Suppressor macrophage treated with lipopolysaccharide for 1 hour (primary cell): ENCODE measurements at places on chromosomes 11 and 22.
A peak's percentile ranks its signal among the peaks of the same experiment; 100 is the strongest.

DNA sequence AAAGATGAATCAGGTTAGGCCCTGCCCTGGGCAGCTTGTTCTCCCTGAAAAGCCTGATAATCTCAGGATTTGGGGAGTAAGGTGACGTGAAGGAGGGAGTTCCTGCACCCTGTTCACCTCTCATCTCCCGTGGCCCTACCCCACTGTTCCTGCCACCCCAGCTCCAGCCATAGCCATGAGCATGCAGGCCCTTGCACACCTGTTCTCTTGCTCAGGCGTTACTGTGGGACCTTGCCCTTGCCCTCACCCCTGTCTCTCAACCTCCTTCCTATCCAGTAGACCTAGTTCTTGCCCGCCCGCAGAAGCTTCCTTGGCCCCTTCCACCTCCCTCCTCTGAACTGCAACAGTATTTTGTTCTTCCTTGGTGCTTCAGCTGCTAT, 15.0 kb downstream of the TSKU start:
- no peak for DNase-seq

GRCh38 chr11:20980736-20981135, 311.4 kb downstream of the NELL1 start:
- no peak for DNase-seq

DNA sequence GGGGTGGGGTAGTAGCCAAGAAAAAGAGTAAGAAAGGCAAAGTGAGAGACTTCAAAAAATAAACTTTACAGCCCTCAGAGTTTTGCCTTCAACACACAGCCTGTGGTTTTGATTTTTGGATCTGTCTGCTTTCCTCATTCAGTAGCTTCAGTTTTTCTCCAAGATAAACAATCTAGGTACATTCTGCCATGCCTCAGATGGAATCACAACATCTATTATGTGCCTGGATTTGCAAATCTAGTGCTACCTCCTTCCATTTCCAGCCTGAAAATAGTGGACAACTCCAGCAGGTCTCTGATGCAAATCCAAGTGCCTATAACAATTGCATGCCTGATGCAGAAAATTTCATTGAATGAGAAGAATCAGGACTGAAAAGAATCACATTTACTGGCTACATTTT, 206.6 kb upstream of the GUCY1A2 start:
- no peak for DNase-seq

DNA sequence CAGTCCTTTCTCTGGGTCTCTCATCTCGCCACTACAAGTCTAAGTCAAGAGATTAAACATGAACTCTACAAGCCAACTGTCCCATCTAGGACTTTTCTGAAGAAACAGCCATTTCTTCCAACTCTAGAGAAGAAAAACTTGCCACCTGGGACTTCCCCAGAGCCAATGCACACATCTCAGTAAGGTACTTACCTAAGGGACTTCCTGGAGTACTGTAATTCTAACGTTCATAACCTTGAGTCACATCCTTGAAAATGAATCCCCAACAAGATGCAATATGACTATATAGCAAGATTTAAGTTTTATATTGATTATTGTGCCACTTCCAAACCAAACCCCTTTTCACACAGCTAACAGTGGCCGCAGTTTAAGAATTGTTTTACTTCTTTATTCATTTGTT, 11.9 kb upstream of the ISX start:
- no peak for DNase-seq

DNA sequence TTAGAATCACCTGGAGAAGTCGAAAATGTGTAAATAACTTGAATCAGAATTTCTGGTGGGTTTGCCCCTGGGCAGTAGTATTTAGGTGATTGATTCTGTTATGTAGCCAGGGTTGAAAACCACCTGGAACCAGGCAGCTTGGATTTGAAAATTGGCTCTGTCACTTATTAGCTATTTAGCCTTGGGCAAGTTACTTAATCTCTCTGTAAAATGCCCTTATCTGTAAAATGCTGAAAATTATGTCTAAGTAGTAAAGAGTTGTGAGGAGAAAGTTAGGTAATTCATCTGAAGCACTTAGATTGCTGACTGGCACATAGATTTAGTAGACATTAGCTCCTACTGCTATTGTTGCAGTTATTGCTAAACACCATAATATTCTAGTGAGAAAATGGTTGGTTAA, 49.3 kb downstream of the PPME1 start:
- no peak for DNase-seq

DNA sequence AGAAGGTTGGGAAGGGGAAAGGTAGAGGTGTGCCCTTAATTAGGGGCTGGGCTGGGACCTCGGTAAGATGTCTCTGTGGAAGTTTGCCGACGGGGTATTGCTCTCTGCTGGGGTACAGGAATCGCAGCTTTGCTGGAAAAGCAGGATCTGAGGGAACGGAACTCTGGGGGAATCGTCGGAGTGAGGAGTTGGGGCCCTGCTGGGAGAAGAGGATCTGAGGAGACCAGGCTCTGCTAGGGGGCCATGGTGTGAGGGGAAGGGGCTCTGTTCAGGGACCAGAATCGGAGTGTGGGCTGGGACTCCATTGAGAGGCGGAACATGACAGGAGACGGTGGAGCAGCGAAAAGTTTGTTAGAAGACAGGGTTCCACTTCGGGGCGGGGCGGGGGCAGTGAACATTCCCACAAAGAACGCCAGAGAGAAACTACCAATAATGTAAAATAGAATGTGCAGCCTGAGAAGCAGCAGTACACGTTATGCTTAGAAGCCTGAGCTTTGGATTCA, 456 bp downstream of the AAMDC start:
- DNase-seq, result peak; percentile 24

DNA sequence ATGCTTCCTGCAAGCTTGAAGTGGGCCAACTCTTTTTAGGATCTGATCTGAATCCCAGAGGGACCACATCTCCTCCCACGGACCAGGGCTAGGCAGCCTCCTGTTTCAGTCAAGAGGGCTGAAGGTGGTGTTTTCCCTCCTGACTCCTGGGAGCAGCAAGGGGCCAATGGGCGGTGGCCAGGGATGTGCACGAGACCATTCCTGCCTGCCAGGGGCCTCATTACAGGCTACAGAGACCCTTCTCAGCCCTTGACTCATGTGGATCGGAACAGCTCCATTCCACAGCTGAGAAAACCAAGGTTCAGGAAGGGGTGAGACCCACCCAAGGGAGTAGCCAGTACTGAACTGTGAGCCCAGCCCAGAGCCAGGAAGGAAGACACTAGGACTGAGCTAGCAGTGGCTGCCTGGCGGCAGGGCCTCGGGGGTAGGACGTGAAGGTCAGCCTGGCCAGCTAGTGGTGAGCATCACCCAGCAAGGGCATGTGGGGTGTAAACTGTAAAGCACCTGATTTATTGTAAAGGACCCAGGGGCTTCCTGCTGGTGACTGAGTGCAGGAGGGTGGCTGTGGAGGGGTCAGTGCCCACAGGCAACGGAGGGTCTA, 3.4 kb upstream of the P2RY6 start:
- no peak for DNase-seq

DNA sequence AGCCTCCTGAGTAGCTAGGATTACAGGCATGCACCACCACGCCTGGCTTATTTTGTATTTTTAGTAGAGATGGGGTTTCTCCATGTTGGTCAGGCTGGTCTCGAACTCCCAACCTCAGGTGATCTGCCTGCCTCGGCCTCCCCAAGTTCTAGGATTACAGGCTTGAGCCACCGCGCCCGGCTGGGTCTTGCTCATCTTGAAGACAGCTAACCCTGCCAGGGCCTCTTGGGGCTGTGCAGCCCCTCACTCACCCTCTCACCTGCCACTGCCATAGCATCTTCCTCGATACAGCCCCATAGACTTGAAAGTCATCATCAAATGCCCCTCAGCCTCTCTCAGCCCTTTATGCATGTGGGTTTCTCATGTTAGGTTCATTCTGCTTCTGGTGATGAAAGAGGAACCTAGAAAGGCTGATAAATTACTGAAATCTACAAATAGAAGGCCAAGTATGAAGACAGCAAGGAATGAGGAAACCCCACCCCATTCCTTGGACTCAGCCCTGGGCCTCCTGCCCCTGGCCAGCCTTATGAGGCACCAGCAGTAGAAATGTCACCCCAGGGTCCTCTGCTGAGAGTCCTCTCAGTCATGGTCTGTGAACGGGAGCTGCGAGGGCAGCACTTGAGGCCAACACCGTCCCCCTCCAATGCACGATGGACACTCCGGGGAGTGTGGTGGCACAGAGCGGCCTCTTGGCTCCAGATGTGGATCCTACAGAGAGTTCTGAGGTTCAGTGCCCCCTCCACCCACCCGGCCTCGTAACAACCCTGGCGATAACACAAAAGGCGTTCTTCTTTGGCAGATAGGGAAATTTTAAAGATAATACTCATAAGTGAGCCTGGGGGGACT, 24.8 kb downstream of the SCGB1A1 start:
- DNase-seq, result peak; percentile 56

- DNase-seq, result no peak
Observed at GRCh38 chr11:46436113-46436512, 44.5 kb upstream of the CHRM4 start.

GRCh38 chr11:95520369-95521132, 269.0 kb downstream of the FAM76B start:
- no peak for DNase-seq

DNA sequence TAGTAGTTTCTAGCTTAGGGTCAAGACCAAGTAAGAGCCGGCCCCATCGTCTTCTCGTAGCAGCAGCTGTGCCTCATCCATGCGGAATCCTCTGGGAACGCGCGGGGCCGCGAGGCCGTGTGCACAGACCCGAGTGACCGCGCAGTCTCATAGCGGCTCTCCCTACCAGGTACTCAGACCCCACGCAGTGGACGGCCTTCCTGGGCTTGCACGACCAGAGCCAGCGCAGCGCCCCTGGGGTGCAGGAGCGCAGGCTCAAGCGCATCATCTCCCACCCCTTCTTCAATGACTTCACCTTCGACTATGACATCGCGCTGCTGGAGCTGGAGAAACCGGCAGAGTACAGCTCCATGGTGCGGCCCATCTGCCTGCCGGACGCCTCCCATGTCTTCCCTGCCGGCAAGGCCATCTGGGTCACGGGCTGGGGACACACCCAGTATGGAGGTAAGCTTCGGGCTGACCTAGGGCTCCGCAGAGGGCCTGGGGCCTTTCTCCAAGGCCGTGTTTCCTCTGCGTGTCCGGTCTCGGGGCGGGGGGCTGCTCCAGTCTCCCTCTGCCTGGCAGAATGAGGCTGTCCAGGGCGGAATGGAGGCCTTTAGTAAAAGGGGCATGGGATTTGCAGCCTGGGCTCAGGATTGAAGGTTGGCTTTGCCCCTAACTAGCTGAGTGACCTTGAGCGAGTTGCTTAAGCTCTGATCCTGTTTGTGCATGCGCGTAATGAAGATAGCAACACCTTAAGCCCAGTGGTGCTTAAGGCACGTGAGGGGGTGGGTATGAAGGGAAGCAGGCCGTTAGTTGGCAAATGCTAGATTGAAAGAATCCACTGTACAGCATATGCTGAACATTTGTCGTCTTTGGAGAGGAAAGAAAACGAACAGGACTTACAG, 48.9 kb downstream of the ST14 start:
- no peak for DNase-seq

- DNase-seq, result no peak
Observed at GRCh38 chr22:45664136-45664646, 7.4 kb upstream of the ATXN10 start.

GRCh38 chr11:73239111-73239521, 21.0 kb downstream of the P2RY2 start:
- no peak for DNase-seq

DNA sequence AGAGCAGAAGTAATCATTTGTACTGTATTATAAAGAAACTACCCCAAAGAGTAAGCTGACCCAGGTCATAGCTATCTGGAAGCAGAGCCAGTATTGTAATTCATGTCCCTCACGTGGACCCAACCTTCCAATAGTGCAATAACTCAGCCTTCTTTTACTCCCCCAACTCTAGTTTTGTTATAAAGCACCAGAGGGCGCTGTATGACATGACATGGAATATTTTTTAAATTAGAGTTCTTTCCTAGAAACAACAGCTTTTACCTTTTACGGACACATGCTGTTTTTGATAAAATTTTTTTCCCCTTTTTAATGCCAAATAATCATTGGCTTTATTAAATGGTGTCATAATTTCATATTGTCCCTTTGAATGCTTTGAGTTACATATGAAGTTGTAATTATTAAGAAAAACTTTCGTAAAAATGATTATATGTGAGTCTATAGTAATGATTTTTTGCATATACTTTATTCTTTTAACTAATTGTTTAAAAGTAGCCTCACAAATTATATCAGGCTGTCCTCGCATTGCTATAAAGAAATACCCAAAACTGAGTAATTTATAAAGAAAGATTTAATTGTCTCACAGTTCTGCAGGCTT, 76.9 kb downstream of the DKK3 start:
- peak; percentile 68 for DNase-seq

DNA sequence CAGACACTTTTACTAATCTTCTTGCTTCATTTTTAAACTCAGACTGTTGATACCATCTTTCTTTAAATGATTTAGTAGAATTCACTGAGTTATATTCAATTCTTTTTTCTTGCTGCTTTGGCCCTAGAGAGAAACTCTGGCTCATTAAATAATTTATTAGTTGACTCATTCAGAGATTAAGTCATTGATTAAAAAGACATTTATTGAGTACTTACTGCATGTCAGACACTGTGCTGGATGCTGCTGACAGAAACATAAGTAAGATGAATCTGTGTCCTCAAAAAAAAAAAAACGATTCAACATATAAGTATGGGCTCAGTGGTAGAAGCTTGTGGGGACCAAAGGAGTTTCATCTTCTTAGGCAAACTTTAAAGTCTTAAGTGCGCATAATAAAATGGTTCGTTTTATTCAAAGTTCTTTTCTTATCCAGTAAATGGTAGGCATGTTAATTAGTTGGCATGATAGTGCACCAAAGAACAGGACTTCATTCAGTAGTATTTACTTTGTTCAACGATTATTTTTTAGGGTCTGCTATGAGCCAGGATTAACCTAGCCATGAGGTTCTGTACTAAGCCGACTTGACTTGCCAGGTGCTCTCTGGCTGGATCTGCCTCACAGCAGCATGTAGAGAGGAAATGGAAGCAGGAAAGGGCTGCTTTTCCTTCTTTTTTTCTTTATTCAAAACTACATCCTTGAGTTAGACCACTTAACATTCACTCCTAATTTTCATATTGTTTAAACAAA, 281.0 kb upstream of the CTSC start:
- no peak for DNase-seq

- DNase-seq, result no peak
Observed at GRCh38 chr11:1024597-1025409, 11.7 kb downstream of the MUC6 start.

DNA sequence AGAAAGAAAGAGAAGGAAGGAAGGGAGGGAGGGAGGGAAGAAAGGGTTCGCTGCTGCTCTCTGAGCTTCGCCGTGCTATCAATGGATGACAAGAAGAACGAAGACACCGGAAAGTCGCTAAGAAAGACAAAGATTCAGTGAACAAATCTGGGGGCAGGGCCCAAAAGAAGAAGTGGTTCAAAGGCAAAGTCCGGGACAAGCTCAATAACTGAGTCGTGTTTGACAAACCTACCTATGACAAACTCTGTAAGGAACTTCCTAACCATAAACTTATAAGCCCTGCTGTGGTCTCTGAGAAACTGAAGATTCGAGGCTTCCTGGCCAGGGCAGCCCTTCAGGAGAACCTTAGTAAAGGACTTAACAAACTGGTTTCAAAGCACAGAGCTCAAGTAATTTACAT, 2.9 kb upstream of the TTLL1 start:
- peak; percentile 54 for DNase-seq

- no peak for DNase-seq
Observed at GRCh38 chr11:75052457-75052856, 44.2 kb downstream of the OR2AT4 start.

GRCh38 chr22:49355211-49355920, 472.3 kb downstream of the BRD1 start:
- no peak for DNase-seq
